ENCODE measurements at places on chromosomes 5 and 9.

DNA sequence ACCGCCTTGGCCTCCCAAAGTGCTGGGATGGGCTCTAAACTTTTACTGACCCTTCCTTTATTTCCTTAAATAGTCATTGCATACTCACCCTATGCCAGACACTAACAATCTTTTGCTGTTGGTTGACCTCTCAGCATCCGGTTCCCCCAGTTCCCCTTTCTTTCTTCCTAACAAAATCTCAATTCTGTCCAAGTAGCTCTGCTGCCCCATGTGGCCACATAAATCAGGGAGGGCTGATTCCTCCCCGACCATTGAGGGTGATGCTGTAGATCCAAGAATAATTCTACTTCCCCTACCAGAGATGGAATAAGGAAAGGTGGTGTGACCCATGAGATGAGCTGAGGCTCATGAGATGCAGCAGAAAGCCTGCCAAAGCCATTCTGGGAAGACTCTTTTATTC is 315.3 kb upstream of the MSX2 start:
- DNase-seq: no peak

DNA sequence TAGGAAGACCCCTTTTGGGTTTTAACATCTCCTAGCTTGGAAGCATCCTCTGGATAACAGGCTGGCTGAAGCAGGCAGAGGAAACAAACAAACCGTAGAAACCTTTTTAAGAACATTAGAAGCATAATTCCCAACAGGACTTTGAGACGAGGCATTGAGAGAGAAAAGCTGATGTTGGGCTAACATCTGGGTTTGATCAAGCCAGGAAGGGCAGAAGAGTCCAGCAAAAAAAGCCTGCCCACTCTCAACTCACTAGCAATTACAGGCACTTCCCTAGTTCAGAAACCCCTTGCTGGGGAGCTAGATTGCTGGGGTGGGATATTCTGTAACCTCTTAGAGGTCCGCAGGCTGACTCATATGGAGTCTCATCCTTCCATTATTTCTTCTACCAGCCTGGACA is 75.4 kb upstream of the CTNNA1 start:
- DNase-seq: no peak

GRCh38 chr9:13443346-13444244 is 164.1 kb upstream of the MPDZ start:
- no peak for DNase-seq

DNA sequence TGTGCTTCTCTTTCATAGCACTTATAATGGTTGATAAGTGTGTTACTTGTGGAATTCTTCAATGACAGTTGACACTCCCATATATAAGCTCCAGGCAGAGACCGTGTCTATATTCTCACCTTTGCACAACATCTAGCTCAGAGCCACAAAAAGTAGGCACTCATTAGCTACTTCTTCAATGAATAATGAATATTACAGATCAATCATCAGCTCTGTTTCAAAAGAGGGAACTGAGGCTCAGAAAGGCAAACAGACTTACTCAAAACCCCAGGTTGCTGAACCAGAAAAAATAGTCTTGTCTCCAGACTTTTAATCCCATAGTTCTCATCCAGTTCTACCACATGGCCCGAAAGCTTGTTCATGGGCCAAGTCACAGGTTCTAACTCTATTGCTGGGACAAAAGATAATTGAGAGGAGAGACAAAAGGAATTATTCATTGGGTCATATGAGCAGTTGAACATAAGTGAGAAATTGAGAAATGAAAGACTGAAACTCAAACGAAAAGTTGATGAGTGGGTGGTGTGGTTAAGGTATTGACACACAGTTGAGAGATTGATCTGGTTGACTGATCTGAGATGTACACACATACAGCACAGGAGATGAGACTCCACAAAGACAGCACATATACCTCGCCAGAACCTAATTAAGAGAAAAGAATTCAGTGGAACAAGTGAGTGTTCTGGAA is 381.6 kb downstream of the EFNA5 start:
- no peak for DNase-seq

- DNase-seq: no peak
These were observed 77.2 kb upstream of the BOD1 start for GRCh38 chr5:173693670-173694069.

DNA sequence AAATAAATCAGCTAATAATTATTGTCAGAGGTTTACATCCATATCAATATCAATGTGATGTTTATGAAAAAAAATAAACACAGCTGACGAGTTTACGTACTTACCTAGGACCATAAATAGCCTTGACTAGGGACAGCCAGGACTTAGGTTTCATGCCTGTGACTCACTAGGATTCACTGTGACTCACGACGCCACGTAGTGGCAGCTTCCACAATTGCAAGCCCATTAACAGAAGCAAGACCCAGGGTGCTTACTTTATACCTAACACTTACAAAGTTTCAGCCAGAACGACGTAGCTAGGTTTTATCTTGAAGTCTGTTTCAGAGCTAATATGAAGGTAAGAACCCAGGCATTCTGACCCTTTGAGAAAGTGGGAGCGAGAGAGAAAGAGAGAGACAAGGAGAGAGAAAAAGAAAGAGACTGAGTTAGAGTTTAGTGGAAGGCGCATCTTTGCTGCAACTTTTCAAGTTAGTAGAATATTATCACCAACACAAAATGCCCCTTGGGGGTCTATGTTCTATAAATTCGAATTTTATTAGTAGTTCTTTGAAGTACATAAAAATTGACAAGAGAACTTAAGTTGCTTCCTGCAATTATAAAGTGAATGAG is 191.2 kb downstream of the GNA14 start:
- peak; percentile 79 for DNase-seq

DNA sequence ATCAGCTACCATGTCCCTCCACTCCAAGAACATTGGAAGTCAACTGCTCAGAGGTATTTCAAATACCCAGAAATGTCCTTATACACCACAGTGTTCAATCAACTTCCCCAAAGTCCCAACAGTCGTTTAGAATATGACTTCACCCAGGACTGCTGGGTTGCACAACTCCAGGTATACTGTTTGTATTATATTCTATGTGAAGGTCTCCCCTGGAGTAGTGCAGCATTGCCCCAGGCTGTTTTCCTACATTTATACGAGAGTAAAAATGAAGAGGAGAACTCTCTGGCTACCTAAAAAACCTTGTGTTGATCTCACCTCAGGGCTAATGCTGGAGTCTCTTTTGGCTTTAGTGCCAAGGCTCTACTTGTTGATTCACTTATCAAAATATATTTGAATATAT is 183.6 kb upstream of the MAP3K1 start:
- no peak for DNase-seq

DNA sequence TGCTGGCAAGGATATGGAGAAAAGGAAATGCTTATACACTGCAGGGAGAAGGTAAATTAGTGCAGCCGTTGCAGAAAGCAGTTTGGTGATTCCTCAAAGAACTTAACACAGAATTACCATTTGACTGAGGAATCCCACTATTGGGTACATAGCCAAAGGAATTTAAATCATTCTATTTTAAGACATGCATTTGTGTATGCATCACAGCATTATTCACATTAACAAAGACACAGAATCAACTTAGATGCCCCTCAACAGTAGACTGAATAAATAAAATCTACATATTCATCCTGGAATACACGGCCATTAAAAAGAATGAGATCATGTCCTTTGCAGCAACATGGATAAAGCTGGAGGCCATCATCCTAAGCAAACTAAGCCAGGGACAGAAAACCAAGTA is 510.1 kb upstream of the CDH9 start:
- DNase-seq: no peak

DNA sequence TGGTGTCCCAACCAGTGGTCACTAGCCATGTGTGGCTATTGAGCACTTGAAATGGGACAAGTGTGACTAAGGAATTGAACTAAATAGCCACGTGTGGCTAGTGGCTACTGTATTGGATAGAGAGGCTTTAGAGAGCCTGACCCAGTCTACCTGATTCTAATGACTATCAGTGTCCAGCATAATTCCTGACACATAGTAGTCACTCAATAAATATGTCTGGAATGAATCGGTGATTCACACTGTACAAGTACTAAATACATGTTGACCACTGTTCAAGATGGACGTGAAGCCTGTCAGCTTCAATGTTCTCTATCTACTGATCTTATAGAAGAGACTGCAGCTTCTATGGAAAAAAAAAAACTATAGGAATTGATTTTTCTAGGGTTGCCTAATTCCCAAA is 57.7 kb upstream of the MAST4 start:
- DNase-seq: no peak

GRCh38 chr5:114360816-114361723 is 800 bp upstream of the KCNN2 start:
- DNase-seq: no peak
